ENCODE measurements at places on chromosomes 3 and 15.
A peak's percentile ranks its signal among the peaks of the same experiment; 100 is the strongest.

DNA sequence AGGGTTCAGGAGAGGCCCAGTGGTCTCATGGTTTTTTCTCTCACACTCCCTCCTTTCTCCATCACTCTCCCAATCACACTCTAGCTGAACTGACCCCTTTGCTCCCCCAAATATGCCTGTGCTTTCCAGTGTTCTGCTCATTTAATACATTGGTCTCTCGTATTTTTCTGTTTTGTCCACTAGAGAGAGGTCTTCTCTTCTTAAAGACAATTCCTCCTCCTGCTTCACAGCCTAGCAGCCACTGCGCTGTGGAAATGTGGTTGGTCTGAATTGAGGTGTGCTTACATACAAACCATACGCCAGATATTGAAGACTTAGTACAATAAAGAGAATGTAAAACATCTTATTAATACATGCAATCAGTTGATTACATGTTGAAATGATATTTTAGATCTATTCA is 60.6 kb upstream of the XCR1 start:
- DNase-seq: no peak

DNA sequence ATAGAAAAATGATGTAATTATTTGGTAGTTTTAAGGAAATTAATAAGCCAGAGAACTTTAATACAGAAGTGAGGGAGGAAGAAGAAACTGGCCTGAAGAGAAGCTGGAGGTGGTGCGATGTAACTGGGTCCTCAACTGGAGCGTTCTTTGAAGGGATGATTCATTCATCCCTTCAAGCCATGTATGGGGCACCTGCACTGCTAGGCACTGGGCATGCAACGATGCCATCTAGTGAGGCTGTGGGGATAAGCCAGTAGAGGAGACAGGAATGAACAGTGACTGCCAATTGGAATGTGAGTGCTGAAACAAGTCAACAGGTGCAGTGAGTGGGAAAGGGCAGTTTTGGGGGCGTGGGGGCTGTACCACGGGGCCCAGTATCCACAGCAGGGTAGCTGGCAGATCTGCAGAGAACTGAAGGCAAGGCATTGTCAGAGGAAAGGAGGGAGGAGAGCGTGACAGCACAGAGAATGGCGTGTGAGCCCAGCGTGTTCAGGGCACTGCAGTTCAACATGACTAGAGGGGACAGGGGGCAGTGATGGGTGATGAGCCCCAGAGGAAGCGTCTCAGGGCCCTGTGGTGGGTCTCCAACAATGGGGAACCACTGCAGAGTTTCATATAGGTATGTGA is 3.8 kb upstream of the KIF23 start:
- DNase-seq: peak; percentile 19

GRCh38 chr3:173058229-173058628 is 82.8 kb downstream of the SPATA16 start:
- DNase-seq: no peak

DNA sequence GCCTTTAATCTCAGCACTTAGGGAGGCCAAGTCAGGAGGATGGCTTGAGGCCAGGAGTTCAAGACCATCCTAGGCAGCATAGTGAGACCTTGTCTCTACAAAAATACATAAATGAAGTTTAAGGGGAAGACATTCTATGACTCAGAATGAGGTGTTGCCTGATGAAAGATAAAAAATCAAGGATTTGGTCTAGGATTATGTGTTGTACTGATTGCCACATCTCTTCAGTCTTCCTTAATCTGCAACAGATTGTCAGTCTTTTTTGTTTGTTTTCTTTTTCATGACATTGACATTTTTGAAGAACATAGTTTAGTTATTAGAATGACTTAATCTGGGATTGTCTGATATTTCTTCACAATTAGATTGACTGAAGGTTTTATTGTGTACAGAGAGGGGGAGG is 26.3 kb upstream of the DPPA4 start:
- DNase-seq: no peak

DNA sequence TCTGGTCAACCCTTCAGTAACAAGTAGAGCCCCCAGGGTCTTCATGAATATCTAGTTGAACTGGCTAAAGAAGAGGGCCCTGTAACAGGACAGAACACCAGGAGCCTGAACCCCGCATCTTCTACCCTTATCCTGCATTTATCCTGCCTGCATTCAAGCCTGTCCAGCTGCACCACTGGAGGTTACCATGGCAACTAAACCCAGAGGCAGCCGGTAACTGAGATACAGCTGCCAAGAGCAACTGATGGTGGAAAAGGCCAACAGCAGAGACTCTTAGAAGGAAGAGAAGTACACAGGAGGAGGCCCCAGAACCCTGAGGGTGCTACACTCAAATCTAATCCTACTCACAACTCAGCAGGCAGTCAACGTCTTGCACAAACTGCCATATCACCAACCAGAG is 3.7 kb upstream of the PRKAR2A start:
- DNase-seq: no peak

DNA sequence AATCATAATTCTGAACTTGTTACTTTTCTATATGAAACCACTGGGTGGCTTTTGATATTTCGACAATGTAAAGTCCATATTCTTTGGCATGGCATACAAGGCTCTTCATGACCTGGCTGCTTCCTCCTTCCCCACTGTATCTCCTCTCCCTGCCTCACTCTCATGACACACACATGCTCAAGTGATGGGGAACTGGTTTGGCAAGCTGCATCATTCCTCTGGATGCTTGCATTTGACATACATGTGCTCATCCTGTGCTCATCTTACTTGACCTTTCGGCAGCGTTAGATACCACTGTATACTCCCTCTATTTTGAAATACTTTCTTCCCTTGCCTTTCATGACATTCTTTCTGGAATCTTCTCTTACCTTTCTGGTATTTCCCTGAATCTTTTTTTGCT is 51.8 kb upstream of the ZDHHC23 start:
- DNase-seq: no peak

DNA sequence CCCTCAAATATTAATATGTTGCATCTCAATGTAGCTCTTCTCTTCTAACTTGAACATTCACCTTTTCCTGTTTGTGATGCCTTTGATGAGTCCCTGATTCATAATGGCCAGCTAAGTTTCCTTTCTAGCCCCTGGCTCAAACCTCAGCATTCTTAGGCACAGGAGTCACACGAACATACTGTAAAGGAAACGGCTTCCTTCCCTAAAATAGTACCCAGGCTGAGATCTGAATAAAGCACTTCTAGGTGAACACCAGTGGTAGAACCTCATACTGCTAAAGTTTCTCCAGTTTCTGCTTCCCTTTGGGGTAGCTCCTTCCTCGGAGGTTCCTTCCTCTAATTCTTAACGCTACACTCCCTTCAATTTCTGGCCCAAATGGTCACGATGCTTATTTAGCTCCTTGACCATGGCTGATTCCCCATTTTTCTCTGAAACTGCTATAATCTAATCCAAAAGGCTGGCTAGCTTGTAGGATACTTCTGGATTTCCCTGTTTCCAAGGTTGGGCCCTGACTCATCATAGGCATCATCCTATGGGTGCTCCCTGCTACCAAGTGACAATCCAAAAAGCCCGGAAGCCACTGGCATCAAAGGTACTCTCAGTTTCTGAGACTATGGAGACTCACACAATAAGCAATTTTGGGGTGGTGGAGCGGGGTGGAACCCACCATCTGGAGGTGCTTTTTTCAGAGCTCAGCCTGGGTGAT is 2.4 kb downstream of the ANAPC13 start:
- no peak for DNase-seq

DNA sequence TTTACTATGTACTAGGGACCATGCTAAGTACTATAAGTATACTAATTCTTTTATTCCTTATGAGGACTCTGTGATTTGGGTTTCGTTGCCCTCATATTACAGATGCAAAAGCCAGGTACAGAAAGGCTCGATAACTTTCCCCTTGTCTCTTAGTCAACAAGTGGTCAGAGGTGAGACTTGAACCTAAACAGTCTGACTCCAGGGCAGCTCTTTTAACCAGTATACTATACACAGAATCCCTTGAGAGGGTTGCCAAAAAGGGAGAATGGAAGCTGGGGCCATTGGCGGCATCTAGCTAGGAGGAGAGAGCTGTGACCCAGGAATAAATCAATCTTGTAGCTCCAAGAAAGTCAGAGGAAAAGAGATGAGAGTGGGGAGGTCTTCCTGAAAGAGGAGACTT is 92.4 kb downstream of the TOP2B start:
- DNase-seq: no peak

DNA sequence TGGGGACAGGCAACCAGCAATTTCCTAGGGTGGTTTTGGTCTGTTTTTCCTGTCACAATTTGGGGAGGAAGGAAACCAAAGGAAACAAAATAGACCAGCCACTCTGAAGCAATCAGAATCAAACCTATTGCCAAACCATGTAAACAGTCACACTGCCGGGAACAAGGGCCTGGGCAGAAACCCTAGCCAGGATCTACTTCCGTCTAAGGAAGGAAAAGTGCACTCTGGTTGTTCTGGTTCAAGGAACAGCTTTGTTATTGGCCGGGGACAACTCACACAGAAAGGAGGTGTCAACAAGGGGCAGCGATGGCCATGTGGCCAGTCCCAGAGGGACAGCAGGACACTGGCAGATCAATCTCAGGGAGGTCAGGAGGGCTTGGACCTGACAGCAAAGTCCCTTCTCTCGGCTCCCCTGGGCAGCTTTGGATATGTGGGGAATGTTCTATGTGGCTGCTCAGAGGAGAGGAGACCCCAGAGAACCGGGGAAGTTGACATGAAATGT is 17.5 kb upstream of the RAD18 start:
- no peak for DNase-seq

DNA sequence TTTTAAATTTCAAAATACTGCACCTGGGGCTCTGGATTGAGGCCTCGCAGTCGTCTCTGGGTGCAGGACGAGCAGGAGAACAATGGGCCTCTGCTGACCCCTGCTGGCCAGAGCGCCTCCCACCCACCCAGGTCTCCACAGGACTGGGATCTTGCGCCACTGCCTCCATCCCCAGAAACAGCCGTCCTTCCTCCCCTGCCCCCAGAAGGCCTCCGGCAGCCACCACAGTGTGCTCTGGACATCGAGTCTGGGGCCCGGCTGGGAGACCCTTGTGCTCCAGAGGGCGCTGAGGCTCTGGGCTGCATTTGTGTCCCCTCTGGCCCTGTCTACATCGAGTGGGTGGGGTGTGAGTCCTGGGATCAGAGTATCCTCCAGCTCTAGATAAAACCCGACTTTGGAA is 6.7 kb upstream of the ACSBG1 start:
- DNase-seq: peak; percentile 72

- DNase-seq: no peak
These were observed 15.7 kb upstream of the RTP1 start for GRCh38 chr3:187181454-187182170.

DNA sequence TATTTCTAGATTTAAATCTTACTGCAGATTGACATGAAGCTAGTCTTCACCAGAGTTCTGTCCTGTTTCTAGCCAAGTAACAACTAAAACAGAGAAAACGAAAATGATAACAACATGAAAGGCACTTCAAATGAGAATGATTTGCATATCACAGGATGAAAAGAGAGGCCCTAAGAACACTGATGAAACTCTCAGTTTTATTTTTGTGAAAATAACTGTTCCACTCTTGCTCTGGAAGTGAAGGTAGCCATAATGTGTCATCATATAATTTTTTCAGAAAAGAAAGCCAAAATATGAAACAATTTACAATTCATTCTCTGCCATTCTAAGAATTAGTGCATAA is 274.4 kb downstream of the ADAMTSL3 start:
- DNase-seq: peak; percentile 60

DNA sequence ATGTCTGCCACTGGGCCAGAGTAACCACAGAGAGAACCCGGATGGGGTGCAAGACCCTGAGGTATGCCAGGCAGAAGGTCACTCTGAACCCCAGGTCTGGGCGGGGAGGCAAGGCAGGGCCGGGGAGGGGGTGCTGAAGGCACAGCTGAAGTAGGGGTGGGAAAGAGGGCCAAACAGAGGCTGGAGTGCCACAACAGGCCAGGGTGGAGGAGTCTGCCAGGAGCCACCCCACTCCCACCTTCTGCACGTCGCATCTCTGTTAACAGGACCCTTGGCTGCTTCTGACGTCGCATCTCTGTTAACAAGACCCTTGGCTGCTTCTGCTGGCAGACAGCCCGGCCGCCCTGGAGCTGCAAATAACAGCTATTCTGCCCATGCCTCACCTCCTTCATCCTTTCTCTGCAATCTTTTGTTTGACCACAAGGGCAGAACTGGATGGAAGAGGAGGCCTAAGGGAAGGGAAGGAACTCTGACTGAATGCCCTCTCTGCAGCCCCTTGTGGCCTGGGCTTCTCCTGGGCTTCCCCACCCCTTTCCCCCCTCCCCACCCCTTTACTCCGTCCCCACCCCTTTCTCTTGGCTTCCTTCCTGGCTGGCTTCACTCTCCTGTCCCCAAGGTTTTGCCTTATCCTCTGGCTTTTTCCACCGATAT is 20.6 kb upstream of the FBLN2 start:
- DNase-seq: no peak

GRCh38 chr15:58724466-58724865 is 25.0 kb downstream of the ADAM10 start:
- peak; percentile 28 for DNase-seq

DNA sequence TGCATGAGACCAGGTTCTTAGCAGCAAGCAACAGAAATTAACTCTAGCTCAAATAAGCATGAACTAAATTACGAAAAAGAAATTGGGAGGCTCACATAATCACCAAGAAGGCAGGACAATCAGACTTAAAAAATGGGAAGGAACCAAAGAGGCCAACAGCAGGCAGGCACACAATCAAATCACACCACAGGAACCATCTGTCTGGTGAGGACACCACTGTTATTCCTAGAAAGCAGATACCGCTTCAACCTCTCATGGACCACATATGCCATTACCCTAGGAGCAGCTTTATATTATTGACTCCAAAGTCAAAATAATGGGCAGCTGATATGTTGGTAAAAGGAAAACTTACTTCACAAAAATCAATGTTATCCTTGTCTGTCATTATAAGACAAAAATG is 51.6 kb downstream of the SUCLG2 start:
- no peak for DNase-seq

GRCh38 chr3:143486611-143487010 is 361.7 kb downstream of the SLC9A9 start:
- DNase-seq: no peak

- DNase-seq: no peak
These were observed 88.5 kb downstream of the LINGO1 start for GRCh38 chr15:77544162-77544561.

GRCh38 chr3:129018751-129019150 is 17.6 kb downstream of the EFCC1 start:
- DNase-seq: no peak

DNA sequence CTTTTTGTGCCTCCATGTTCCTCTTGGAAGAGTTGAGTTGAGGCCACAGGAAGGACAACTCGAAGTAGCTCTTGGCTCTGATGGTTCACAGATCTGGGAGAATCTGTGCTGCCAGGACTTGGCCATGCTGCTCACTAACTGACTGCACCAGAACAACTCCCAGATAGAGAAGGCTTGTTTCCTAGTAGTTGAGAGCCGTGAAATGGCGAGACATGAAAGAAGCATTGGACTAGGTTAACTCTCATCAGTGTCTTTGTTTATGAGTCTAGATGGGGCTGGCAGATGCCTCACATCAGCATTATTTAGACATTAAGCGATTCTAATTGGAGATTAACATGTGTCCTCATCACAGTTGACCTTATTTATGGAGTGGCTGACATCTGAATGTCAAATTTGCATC is 92.9 kb upstream of the AGBL1 start:
- DNase-seq: no peak

DNA sequence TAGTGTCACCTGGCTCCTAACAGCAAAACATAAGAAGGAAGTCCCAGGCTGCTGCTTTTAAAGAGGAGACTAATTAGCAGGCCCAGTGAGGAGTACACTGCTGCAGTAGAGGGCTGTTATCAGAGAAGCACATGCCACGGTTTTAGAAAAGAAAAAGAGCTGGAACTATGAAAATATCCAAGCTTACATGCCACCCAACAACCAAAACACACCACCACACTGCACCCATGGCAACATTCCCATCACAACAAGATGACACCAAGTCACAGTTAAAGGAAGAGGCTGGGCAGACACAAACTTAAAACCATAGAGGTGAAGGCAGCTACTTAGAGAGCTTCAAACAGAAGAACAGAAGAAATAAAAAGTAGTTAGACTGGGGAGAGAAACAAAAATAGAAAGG is 37.0 kb downstream of the NPTN start:
- no peak for DNase-seq

Data from GM06990 (cell line).